ENCODE measurements at places on chromosomes 3 and 15. TPM values are rescaled to one million over a fixed set of nuclear protein-coding genes. Genes with fewer than 3 reads are reported as not detected.

- no peak for DNase-seq
Observed at GRCh38 chr3:20123131-20123652, 62.8 kb downstream of the SGO1 start.

The SLC9C1 gene
- not detected for total RNA-seq

The TRIM71 gene
- total RNA-seq, result 24.6 TPM

The GP9 gene
- not detected for total RNA-seq

GRCh38 chr3:44557074-44557473 is 2.1 kb downstream of the ZKSCAN7 start:
- no peak for DNase-seq
